AG04450 (cell line): ENCODE measurements at places on chromosomes 2 and 18.

- DNase-seq, result no peak
These were observed 6.6 kb upstream of the NTSR2 start for GRCh38 chr2:11676640-11677039.

GRCh38 chr18:75551071-75551470, 123.6 kb upstream of the SMIM21 start:
- DNase-seq, result no peak

DNA sequence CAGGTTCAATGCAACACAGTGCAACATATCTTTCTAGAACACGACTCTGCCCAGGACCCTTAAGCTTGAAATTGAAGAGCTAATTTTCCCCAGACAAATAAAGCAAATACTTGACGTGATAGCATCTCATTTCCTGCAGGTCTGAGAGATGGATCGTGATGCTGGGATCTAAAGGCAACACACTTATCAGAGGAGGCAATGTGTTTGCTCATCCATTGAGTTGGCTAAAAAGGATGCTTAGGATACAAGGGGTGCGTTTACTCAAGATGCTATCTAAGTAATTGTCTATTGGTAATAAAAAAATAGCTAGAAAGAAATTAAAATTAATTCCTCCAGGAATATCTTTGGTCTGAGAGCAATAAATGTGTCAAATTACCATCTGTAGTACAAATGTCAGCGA, 129.0 kb downstream of the SOCS6 start:
- DNase-seq, result no peak

- no peak for DNase-seq
These were observed 14.1 kb downstream of the MGAT4A start for GRCh38 chr2:98716786-98717185.

DNA sequence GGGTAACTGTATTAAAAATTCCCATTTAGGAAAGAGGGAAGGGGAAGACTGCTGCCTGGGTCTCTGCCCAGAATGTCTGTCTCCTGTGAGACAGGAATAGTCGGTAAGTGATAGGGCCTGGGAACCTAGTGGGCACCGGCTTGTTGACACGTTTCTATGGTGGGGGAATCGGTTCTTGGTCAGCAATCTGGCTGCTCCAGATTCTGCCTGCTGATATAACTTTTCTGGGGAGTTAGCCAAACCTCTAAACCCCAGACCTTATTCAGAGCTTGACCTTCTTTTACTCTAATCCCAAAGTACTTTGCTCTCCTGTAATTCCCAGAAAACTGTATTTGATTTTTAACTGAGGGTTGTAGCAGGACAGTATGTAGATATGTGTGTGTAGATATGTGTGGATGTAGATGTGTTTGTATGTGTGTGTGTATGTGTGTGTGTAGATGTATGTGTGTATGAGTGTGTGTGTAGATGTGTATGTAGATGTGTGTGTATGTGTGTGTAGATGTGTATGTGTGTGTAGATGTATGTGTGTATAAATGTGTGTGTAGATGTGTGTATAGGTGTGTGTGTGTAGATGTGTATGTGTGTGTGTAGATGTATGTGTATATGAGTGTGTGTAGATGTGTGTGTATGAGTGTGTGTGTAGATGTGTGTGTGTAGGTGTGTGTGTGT, 61.8 kb upstream of the TXNDC2 start:
- no peak for DNase-seq

GRCh38 chr18:52670896-52671295, 330.9 kb downstream of the DCC start:
- DNase-seq, result no peak

GRCh38 chr2:16031848-16032159, 91.5 kb downstream of the MYCN start:
- no peak for DNase-seq

DNA sequence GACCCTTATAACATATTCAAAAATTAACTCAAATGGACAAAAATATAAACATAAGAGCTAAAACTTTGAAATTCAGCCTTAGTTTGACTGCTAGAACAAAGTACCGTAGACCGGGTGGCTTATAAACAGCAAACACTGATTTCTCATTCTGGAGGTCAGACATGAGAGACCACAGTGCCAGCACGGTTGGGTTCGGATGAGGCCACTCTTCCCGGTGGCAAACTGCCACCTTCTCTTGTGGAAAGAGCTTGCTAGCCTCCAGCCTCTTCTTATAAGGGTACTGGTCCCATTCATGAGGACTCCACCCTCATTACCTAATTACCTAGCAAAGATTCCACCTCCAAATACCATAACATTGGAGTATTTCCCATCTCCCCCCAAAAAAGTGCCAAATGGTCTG, 91.3 kb downstream of the FAM210A start:
- no peak for DNase-seq

DNA sequence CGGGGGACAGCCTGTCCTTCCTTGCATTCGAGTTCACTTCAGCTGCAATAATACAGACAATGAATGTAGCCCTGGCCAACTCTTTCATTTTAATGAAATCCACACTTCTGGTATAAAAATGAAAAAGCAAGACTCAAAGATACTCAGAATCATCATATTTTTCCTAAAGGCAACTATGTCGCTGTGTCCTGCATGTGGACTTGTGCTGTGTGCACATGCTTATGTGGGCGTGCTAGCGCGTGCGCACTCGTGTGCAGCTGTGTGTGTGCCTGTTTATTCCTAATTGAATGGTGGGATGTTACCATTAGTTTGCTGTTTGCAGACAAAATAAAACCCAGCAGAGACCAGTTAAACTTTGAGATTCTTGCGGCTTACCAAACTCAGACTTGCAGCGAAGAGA, 49.6 kb downstream of the SMIM21 start:
- DNase-seq, result no peak

GRCh38 chr18:22197668-22198067, 28.3 kb downstream of the GATA6 start:
- DNase-seq, result no peak

DNA sequence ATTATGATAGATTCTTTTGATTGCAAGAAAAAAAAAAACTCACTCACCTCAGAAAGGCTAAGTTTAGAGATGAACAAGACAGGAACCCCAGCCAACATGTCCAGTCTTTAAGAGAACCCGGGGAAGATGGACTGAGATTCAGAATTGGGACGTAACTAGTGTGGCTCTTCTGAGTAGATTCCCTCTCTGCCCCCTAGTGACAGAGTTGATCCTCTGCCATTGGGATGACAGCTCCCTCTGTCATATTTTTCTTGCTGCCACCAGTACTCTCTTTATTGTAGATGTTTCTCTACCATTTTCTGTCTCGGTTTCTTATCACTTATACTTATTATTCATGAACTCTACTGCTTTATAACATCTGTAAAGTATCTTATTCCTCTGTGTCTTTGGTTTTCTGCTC, 77.7 kb downstream of the GULP1 start:
- no peak for DNase-seq

GRCh38 chr18:8443505-8443904, 165.7 kb upstream of the RAB12 start:
- DNase-seq, result no peak

GRCh38 chr2:75525434-75526310, 35.1 kb downstream of the EVA1A start:
- DNase-seq, result no peak

GRCh38 chr2:60522462-60522861, 31.0 kb downstream of the BCL11A start:
- DNase-seq, result no peak

- no peak for DNase-seq
These were observed 14.3 kb upstream of the TRIB2 start for GRCh38 chr2:12702168-12703121.

DNA sequence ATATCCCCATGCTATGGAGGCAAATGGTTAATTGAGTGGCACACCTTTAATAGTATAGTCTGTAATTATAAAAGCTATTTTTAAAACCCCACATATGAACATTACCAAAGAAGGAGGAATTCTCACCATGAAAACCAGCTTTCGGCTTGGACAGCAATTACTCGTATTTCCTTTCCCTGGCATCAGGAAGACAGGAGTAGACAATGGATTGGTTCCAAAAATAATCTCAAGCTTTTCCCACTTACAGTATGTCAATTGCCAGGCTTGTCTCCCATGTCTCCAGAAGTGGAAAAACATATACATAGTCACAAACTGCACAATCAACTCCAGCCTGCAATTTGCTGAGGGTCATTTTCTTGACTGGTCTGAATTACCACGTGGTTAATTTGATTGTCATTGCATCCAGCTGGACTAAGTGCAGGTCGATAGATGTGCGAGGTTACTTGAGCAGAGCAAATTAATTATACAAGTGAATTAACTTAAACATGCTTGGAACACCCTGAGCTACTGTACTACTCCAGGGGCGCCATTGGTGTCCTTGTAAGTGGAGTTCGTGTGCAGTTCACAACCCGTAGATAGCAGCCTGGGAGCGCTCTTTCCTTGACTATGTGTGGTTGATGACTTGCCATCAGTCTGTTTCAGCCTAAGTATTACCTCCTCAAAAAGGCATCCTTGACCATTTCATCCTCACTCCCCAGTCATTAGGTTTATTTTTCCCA, 124.3 kb upstream of the PELI1 start:
- DNase-seq, result no peak

GRCh38 chr2:68743531-68743930, 8.9 kb downstream of the ARHGAP25 start:
- no peak for DNase-seq
